ENCODE measurements at places on chromosomes 1 and 21.

GRCh38 chr1:39116116-39116607 lies 88.3 kb upstream of the MACF1 start:
- DNase-seq: no peak

GRCh38 chr1:246775531-246776385 lies 51.5 kb downstream of the SCCPDH start:
- DNase-seq: no peak

- DNase-seq: no peak
These were observed 165.3 kb upstream of the SYT6 start for GRCh38 chr1:114318961-114319360.

DNA sequence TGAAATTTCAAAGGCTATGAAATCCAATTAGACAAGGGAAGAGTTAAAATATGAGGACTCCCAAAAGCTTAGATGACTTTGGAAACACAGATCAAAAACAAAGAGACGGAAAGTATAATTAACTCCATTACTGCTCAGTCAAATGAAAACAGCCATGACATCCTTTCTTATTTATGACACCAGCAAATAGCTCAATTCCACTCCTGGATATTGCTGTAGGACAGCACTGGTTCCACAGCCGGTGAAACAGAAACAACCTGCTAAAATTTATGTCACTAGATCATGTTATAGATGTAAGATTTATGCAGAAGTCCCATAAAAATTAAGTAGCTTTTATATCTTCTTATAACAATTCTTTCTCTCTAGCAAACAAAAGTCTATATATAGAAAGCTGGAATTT lies 65.6 kb upstream of the RRP15 start:
- DNase-seq: no peak

DNA sequence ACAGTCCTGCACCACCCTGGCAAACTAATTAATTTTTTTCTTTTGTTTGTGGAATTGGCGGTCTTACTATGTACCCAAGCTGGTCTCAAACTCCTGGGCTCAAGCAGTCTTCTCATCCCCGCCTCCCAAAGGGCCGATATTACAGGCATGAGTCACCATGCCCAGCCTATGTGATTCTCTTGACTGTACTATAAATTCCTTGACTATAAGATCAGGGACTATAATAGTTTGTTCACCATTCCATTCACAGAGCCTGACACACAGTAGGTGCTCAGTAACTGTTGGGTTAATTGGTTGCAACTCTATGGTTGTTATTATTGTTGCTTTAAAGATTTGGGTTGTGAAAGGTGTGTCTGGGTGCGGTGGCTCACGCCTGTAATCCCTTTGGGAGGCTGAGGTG lies 17.2 kb downstream of the DAP3 start:
- DNase-seq: no peak

- DNase-seq: no peak
These were observed 248.2 kb downstream of the KAZN start for GRCh38 chr1:14846688-14847087.

DNA sequence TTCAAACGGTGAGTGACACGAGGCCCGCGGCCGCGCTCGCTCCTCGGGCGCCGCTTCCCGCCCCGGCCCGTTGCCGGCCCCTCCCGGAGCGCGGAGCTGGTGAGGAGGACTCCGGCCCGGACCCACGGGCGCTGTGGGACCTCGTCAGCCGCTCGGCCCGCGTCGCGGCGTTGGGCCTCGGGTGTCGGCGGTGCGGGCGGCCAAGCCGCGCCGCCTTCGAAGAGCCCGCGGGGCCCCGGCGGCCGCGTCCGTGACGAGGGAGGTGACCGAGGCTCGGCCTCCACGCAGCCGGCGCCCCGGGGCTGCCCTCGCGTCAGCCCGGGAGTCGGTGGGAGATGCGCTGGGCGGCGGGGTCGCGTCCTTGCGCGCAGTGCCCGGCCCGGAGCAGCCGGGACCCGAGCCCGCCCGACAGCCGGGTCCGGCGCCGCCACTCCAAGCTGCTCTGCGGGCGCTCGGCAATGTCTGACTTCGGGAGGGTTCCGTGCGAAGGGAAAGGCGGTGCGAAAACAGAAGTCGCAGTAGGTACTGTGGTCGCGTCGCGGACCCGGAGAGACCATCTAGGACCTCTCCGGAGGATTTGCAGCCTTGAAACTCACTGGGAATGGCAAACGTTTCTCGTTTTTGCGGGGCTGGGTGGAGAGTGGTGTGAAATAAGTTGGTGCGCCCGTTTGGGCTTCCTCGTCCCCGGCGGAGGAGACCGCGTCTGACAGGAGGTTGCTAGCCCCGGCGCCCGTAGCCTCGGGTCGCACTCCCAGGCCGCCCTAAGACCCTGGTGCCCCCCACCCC lies 829 bp downstream of the SPEN start:
- peak; percentile 49 for DNase-seq

GRCh38 chr21:38139380-38140168 lies 117.2 kb upstream of the KCNJ15 start:
- no peak for DNase-seq

DNA sequence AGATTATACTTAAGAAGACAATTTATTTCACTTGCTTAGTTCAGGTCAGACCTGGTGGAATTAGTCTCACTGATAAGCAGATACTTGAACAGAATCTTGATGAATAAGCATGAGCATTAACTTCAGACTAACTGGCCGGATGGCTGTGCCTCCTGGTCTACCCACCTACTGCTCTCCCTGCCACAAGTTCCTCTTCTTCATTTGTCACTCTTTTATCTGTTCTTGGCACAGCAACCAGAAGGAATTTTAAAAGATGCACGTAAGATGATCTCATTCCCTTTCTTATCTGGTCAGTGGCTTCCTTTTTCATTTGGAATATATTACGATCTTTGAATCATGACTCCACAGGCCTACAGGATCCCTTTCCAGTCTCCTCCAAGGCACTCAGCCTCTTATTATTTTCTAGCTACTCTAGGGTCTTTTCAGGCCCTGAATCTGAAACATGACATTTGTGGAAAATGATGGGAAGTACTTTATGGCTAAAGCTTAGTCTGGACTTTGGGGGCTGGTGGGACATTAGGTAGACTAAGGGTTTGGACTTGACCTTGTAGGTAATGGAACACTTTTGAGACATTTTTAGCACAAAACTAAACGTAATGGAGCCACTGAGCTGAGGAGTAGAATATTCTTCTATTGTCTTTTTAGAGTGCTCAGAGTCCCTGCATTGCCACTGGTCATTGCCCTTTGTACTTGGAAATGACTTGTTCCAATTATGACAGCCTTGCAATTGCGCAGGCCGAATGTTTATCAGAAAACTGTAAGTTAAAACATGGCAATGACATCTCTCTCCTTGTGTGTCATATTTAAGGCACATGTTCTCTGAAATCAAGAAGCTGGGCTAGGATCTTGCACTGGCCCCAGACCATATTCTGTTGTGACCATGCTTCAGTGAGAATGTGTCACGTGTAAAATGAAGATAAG lies 16.0 kb downstream of the ST6GALNAC3 start:
- peak; percentile 28 for DNase-seq

GRCh38 chr21:14308234-14308633 lies 74.7 kb downstream of the HSPA13 start:
- DNase-seq: peak; percentile 51

DNA sequence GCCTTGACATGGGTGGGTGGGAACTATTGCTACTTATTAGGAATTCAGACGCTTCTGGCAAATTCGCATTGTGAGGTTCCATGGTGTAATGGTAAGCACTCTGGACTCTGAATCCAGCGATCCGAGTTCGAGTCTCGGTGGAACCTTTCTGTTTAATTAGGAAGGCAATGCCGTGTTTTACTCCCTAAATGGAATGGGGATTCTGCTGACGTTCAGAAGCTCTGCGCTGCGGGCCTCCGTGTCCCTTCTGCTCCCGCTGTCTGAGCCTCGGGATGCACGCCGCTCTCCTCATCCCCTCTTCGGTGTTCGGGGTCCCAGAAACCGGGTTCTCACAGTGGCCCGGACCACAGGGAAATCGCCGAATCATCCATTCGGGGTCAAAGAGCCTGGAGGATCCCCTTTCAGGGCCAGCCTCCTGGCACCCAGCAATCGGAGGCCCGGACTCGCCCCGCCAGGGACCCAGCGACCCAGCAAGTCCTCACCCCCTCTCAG lies 280.3 kb downstream of the FAM72C start:
- no peak for DNase-seq

GRCh38 chr1:178497903-178498478 lies 1.2 kb upstream of the CLEC20A start:
- no peak for DNase-seq

DNA sequence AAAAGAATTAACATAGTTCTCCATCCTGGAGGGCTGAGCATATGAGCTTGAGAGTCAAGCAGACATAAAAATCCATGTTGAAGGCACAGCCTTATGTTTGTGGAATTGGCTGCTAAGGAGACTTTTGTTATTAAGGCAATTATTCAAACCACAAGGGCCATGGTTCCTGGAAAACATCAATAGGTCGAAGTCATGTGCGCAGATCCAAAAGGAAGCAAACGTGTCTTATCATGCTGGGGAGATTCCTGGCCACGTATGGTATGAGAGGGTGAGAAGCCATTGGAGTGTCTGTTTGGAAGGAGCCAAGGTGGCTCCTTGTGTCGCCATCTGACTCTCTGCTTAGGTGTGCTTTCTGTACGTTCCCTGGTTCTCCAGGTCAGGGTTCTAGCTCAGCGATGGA lies 61.8 kb upstream of the COA6 start:
- no peak for DNase-seq

DNA sequence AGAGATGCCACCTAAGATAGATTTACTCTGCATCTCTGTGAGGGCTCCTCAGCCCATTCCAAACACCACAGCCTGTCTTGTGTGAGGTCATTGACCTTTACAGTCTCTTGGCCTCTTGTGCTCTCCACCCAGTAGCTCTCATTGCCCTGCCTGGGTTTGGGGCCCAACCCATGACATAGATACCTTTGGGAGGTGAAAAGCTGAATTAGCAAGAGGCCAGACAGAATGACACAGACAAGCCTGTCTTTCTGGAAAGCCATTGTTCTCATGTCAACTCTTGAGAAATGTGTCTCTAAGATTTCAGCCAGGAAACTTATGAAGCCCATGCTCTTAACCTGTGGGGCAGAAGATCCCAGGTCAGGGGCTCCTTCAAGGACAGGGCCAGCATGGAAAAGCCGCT lies 18.4 kb upstream of the F3 start:
- DNase-seq: no peak

- DNase-seq: no peak
These were observed 31.4 kb upstream of the GBP6 start for GRCh38 chr1:89332461-89332860.

- no peak for DNase-seq
These were observed 106.2 kb downstream of the PTPN14 start for GRCh38 chr1:214445199-214445598.

- peak; percentile 55 for DNase-seq
These were observed at the start of gene CSF3R for GRCh38 chr1:36482724-36483388. Gene CSF3R (minus strand): TSS chr1:36482913. CDS start chr1:36479496, 3,417 bp downstream.

All from KBM-7 (cell line).